ENCODE measurements at places on chromosomes 2 and 18.

DNA sequence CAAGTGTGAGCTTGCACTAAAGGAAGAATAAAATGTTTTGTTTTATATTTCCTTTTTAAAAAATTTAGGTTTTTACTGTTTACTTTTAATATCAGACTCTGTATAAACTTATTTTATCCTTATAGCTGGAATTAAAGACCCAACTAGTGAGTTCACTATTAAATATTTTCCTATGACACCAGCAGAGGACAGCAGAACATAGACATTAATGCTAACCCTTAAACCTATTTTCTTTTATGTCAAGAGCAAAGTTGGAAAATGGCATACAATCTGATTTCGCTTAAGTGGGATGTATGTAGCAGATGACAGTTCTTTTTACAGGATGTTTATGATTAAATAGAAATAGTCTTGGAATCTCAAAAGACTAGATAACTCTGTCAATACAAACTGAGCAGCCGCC lies 188.2 kb upstream of the XIRP2 start:
- DNase-seq = no peak

GRCh38 chr18:69785466-69785865 lies 162.2 kb downstream of the CD226 start:
- DNase-seq = no peak

DNA sequence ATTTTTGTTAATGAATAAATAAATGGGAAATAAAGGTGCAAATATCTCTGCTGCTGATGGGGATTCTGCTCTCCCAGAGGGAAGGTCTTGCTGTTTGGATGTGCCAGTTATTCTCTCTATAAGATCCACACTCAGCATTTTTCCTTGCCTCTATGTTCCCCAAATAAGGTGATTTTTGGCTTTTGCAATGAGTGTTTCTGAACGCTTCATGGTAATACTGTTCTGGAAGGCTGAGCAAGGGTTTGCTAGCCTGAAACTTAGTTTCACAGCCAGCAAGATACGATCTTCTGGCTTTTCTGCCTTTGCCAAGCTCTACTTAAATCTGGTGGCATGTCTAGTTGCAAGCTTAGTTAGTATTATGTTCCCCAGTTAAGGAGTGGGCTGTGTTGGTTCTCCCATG lies 114.6 kb downstream of the LPIN1 start:
- no peak for DNase-seq

DNA sequence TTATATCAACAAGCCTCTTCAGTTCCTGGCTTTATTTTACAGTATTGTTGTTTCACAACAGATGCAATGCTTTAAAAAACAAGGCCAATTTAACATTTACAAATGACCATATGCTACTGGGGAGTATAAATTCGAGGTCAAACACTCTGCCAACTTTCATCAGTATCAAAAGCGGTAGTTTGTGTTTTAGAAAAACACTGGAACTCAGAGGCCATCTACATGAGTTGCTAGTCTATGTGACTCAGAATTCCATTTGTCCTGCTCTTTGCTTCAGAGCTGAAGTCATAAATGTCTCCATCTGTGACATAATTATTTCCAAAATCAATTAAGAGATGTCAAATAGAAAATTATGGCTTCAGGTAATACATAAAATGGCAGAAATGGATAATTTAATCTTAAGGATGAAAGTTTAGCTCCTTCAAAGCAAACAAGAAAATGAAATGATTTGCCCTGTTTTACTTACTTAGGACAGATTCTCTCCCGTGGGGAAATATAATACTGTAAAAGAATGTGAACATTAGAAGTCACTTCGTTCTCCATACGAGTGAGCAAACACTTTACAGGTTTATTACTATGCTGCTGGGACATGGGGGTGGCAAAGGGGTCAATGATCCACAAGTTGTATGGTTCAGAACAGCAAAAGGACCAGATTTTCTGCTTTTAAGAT lies 3.7 kb downstream of the MEX3C start:
- no peak for DNase-seq
